ENCODE measurements at places on chromosomes 16 and 17.

GRCh38 chr16:1564325-1564724, 30.9 kb downstream of the TMEM204 start:
- DNase-seq, result no peak

GRCh38 chr17:27945333-27945616, 52.1 kb upstream of the LYRM9 start:
- DNase-seq, result no peak

- no peak for DNase-seq
Measured at GRCh38 chr16:7161891-7162290, 170.8 kb upstream of the RBFOX1 start.

GRCh38 chr16:25978218-25978617, 286.5 kb downstream of the HS3ST4 start:
- DNase-seq, result no peak

GRCh38 chr16:84570739-84571403, 47.0 kb downstream of the COTL1 start:
- DNase-seq, result no peak

- DNase-seq, result no peak
Measured at GRCh38 chr17:58032691-58033415, 25.8 kb upstream of the SRSF1 start.

DNA sequence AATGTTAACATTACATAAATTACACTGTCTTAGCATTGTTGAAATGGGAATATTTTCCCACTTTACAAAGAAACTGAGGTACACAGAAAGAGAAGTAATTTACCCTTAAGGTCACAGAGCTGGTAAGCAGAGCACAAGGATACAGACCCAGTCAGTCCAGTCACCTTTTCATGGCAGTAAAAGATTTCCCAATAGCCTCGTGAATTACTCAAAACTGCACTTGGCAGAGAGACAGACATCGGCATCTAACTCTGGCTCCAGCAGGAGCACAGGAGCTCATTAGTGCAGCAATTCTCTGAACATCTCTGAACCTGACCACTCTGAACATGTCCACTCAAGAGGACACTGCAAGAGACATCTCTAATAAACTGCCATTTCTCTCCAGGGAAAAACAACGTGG, 3.1 kb downstream of the TEX2 start:
- DNase-seq, result no peak

GRCh38 chr17:78176548-78177025, 8.2 kb downstream of the SYNGR2 start:
- no peak for DNase-seq

GRCh38 chr16:70778901-70779309, 22.1 kb downstream of the VAC14 start:
- peak; percentile 66 for DNase-seq

GRCh38 chr17:72471296-72471695, 350.5 kb downstream of the SOX9 start:
- DNase-seq, result no peak

GRCh38 chr16:67800338-67800926, 5.9 kb downstream of the RANBP10 start:
- DNase-seq, result no peak

DNA sequence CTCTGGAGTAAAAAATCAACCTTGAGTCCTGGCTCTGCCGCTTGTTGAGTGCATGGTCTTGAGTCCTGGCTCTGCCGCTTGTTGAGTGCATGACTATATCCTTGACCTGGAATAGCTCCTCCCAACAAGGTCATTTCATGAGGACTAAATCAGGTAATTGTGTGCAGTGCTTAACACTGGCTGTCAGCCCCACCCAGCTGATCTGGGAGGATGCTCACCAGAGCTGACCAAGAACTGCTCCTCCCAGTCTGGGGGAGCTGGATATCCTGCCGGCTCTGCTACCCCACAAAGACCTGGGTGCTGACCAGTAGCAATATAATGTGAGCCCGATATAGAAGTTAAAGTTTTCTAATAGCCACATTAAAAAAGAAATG, 20.7 kb upstream of the LGALS9 start:
- DNase-seq, result no peak

- DNase-seq, result no peak
Measured at GRCh38 chr16:69762814-69763598, 874 bp downstream of the WWP2 start.

DNA sequence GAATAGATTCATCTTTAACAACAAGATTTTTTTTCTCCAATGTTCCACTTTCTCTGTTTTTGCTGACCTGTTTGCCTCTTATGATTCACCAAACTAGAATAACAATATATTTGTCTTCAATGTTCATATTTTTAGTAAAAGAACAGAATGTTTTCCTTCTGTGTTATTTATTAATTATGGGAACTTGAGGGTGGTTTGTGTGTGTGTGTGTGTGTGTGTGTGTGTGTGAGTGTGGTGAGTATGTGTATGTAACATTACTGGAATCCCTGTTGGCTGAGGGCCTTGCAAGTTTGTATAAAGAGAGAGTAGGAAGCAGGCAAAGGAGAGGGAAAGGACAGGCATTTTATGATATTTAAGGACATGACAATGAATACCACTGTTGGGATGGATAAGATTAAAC, 13.8 kb downstream of the STXBP4 start:
- DNase-seq, result peak; percentile 53

GRCh38 chr17:50189550-50190292, 11.7 kb downstream of the COL1A1 start:
- DNase-seq, result no peak

DNA sequence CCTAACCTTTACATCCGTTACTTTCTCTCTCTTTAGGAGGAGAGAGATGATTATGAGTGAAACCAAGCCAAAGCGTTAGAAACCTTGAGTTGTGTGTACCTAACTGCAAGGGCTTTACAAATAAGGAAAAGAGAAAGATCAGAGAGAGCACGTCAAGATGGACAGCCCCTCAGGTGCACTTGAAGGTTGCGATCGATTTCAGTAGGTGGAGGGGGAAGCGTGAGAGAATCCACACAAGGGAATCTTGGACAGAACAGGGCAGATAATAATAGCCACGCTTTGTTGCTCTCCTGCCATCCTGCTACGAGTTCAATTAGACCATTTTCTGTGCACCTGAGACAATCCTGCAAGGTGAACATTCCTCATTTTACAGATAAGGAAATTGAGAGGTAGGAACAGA, 78.4 kb downstream of the VAT1L start:
- DNase-seq, result no peak

DNA sequence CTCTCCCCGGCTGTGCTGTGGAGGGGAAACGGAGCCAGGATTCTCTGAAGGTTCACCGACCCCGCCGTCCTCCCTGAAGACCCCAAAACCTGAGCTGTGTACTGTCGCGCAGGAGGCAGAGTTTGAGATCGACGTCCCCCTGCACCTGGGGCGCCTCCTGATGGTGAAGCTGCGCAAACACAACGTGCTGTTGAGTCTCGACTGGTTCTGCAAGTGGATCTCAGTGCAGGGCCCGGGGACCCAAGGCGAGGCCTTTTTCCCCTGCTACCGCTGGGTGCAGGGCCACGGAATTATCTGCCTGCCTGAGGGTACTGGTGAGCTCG, 62.6 kb upstream of the TEKT1 start:
- DNase-seq, result no peak

- peak; percentile 40 for DNase-seq
Measured at GRCh38 chr16:86925067-86925791, 346.9 kb downstream of the FOXL1 start.

DNA sequence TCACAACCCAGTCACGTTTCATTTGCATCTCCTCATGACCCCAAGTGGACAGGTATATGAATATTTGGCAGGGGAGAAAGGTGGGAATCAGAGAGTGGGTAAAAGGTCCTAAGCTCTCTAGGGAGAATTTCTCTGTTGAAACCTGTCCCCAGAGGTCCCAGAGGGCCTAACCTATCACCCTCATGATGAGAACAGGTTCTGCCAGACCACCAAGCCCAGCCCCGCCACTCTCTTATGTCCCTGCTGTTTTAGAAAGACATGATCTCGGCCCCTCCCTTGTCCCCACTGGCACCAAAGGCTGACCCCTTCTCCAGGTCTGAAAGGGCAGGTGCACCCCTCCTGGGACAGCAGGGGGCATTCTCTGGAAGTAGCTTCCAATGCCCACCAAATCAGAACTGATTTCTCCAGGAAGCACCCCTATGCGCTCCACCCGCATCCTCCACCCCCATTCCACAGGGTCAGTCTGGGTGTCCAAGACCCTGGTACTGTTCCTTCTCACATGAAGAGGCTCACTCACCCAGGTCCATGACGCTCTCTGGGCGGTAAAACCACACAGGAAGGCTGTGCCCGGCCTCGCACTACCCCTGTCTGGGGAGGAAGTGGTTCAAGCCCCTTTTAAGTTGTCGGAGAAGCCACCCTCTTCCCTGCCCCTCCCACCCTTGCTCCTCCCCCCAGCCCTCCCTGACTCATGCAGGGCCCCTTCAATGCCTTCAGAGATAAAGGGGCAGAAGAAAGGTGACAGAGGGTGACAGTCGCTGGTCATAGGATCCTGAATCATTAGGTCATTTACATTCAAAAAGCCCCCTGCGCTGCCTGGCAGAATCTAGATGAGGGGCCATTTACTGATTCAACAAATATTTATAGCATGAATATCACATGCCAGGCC, at the start of gene CCR7:
TSS of gene CCR7 (minus strand) at position 590 of the 886 bp plus-strand sequence. CDS start at position 527, 63 bp downstream.
- DNase-seq, result no peak

GRCh38 chr17:73644145-73645049, at the start of gene SDK2:
Gene SDK2 (minus strand): TSS chr17:73644445. CDS start chr17:73644088, 357 bp downstream.
- no peak for DNase-seq

DNA sequence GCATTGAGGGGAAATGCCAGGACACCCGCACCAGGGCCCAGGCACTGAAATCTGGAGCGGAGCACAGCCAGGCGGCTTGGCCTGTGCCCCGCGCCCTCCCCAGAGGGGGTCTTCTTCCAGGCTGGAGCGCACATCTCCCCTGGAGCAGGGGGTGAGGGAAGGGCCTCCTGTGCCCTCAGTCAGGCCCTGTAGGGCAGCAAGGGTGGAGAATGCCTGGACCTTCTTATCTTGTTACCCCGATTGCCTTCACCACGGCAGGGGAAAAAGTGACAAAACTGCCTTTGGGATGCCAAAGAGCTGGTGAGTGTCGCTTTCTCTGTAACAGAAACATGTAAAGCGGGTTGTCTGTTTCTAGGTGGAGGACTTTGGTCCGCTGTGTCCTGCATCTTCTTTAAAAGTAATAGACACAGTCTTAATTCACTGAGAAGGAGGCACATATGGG, 48.3 kb upstream of the BAHCC1 start:
- DNase-seq, result no peak
